ENCODE measurements at places on chromosomes 13 and 19.

DNA sequence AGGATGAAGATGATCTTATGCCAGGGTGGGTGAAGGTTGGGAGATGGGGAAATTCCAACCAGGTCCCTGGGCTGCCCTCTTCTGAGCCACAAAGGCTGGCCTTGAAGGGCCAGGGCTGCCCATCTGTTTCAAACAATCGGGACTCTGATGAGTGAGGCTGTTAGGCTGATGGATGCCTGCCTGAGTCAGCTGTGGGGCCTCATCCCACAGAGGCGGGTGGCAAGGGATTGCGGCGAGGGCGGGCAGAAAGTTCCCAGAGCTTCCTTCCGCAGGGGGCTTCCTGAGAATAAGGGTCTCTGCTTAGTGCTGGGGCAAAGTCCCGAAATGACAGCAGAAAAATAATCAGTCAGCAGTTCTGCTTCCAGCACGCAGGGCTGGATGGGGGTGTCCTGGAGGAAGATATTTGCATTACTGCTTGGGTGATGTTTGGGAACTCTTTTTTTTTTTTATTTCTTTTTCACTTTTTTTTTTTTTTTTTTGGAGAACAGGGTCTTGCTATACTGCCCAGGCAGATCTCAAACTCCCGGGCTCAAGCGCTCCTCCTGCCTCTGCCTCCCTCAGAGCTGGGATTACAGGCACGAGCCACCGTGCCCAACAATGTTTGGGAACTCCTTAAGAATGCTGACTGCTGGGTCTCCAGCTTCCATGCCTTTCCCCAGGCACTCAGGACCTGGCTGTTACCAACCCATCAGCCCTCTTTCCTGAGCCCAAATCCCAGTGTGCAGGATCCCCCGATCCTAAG is 14.1 kb downstream of the SH3GL1 start:
- no peak for DNase-seq

DNA sequence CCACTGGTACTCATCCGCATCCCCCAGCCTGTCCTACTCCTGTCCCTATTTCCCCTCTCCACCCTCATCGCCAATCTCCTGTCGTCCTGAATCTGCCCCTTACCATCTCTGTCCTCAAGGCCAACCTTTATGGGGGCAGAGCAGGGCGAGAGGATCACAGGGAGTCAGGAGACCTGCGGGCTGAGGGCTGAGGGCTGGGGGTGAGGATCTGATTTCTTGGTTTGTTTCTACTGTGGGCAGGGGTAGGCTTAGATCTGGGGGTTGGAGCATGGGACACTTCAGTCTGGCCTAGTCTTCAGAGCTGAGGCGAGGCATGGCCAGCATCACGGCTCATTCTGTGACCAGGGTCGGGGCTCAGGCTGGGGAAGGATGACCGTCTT is 16.5 kb upstream of the ERCC1 start:
- no peak for DNase-seq

- no peak for DNase-seq
Observed at GRCh38 chr13:31880851-31881494, 141.6 kb downstream of the RXFP2 start.

- no peak for DNase-seq
Observed at GRCh38 chr13:41456768-41457588, at the start of gene RGCC. Gene RGCC, plus strand, starts transcription at chr13:41457550. Its CDS starts 158 bp downstream, at chr13:41457708.

DNA sequence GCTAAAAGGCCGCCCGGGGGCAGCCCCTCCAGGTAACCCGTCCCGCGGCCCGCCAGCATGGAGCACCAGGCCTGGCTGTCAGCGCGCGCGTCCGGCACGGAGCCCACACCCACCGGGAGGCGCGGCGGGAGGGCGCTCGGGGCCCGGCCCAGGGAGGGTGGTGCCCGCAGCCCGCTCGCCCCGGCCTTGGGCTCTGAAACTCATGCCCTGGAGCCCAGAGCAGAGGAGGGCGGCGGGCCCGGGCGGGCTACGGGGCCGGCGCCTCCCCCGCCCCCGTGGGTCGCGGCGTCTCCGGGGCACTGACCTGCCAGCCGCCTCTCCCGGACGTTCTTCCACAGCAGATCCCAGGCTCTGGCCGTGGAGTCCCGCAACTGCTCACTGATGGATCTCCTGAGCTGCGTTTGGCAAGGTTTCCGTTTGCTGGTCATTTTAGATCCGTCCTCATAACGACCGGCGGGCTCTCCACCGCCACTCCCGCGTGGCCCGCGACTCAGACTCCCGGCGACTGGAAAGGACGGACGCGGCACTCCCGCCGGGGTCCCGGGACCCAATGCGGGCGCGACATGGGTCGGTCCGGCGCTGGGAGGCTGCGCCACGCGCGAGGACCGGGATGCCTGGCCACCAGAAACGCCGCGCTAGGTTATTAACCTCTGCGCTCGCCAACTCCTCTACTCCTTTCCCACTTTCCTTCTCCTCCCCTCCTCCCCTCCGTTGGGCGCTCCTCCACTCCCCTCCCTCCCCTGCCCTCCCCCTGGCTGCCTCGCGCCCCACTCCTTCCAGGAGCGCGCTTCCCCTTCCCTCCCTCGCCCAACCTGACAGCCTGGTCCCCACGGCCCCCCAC is 64.7 kb upstream of the STARD13 start:
- DNase-seq, result no peak

DNA sequence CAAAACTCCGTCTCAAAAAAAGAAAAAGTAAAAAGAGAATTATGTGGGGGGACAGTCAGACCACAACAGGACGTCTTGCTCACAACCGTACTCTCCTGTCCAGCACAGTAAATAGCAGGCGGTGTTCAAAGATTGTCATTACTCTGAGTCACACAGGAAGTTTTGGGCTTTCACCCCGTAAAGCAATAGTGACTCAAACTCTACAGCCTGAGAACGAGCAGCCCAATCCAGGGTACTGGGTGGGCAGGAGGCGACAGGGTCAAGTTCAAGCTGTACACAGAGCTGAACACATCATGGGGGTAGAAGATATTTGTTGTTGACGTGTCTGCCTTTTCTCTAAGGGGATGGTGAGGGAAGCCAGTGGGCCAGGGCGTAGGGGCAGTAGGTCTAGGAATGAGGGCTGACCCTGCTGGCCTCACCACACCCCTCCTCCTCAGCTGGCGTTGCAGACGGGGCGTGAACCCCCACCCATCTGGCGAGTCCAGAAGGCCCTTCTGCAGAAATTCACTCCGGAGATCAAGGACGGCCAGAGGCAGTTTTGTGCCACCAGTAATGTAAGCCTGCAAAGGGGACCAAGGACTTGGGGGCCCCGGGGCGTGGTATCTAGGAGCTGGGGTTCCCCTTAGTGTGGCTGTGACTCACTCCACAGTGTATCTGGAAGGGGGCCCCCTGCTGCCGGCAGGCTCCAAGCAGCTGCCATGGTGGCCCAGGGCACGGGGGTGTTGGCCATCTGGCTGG is 23.3 kb downstream of the PRR12 start:
- no peak for DNase-seq

DNA sequence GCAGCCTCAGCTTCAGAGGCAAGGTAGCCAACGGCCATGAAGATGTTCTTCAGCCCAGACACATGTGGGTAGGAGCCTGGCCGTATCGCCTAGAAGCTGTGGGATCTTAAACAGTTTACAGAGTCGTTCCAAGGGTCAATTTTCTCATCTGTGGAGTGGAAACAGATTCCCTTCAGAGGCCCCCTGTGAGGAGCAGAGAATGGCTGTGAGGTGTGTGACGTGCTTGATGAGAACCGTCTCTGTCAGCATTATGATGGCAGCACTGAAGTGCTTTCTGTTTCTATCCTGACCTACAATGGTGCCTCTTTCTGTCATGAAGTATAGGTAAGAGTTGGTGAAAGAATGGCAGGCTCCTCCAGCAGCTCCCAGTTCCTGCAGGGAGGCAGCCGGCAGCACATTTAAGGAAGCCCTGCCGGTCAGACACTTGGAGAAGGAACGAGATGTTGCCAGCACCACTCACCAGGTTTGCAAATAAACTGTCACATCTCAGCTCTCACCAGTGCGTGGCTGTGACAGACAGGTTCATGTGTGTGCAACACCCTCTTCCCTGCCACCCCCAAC is 277.3 kb downstream of the FOXO1 start:
- DNase-seq, result no peak

DNA sequence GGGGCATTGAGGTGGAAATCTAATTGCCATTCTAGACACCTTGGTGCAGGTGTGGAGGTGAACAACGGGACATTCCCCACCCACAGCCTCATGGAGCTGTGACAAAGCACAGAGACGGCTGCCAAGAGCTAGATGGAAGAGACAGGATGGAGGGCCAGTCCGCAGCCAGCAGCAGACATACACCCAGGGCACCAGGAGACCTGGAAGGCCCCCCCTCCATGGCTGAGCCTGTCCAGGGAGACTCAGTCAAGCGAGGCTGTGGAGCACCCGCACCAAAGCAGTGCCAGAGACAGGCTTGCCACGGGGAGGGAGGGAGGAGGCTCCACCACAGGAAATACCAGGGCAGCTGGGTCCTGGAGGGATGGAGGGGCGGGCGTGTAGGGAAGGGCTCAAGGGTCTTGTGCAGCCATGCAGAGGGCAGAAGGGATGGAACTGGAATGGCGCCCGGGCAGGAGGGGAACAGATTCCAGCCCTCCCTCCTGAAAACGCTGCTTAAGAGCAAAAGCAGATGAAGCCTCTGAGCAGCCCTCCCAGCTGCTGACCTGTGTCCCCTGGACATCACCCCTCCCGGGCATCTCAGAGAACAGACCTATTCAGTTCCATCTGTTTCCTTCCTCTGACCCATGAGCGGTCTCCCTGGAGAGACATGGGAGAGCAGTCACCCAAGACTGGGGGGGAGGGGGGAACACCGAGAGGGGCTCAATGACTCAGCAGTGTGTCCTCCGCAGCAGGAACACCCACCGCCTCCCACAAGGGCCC is 14.4 kb downstream of the EPS15L1 start:
- no peak for DNase-seq

- DNase-seq, result no peak
Observed at GRCh38 chr13:93286047-93286446, 59.4 kb downstream of the GPC6 start.

DNA sequence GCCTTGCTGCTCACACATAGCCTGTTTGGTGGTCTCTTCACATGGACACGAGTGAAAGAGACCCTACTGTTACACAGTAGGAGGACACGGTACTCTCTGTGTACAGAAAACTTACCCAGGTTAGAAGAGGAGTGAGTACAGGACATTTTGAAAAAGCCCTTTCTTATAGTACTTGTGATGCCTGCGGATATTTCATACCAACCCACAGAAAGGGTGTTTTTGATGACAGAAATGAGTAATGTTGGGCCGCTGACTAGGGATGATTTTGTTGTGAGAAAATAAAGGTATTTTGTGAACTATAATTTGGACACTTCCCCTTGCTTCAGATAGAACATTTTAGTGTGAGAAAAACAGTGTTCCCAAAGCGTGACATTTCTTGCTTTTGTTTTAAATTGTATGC is 18.2 kb downstream of the NUDT15 start:
- DNase-seq, result no peak

DNA sequence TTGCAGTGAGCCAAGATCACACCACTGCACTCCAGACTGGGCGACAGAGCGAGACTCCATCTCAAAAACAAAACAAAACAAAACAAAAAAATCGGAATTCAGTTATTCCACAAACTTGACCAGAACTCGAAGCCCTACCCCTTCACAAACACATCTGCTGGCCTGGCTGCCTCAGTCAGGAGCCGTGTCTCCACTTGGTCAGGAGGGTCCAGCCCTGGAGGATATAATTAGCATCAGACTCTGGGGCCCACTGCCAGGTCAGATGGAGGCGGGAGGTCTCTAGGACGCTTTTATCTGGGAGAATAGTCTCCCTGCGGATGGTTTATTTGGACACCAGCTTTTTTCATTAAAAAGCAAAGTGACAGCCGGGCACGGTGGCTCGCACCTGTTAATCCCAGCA is 8.0 kb downstream of the ELL start:
- DNase-seq, result no peak

- no peak for DNase-seq
Observed at GRCh38 chr13:109858319-109858718, 71.9 kb upstream of the IRS2 start.

- DNase-seq, result no peak
Observed at GRCh38 chr13:23898101-23898500, 799 bp upstream of the C1QTNF9B start.

GRCh38 chr13:87302931-87303330 is 368.2 kb upstream of the SLITRK5 start:
- no peak for DNase-seq

DNA sequence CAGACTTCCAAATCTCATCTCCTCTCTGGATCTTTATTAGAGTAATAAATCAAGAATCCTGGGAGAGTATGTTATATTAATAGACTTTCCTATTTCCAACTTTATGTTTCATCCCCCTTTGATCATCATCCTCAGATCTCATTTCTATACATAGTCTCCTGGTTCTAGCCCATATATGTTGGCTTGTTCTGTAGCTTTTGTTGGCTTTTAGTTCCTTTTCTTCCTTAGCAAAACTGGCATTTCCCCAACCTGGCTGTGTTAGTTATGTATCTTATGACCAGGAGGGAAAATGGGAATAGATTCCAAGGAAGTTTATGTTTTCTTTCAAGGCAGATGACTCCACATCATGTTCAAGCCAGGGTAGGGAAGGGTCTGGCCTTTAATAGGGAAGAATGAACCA is 2464.5 kb downstream of the PCDH9 start:
- DNase-seq, result no peak

DNA sequence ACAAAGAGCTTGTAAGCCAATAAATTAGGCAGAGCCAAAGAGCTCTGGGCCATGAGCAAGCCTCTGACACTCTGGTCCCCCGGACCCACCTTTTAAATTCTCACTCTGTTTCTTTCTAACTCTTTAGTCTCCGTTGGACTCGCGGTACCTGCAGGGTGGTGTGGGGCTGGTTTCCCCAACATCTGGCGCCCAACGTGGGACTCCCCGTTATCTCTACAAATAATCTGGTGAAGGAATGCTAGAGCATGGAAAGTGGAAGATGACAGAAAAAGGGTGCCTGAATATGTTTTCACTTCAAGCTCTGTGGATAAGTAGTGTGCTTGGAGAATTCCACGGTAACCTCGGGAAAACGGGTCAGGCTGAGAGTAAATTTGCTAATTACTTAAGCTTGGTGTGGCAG is 36.5 kb upstream of the CYP2B6 start:
- DNase-seq, result no peak

GRCh38 chr13:108409730-108410129 is 140.2 kb downstream of the TNFSF13B start:
- DNase-seq, result no peak

- no peak for DNase-seq
Observed at GRCh38 chr19:7851623-7852500, 21.8 kb downstream of the EVI5L start.

DNA sequence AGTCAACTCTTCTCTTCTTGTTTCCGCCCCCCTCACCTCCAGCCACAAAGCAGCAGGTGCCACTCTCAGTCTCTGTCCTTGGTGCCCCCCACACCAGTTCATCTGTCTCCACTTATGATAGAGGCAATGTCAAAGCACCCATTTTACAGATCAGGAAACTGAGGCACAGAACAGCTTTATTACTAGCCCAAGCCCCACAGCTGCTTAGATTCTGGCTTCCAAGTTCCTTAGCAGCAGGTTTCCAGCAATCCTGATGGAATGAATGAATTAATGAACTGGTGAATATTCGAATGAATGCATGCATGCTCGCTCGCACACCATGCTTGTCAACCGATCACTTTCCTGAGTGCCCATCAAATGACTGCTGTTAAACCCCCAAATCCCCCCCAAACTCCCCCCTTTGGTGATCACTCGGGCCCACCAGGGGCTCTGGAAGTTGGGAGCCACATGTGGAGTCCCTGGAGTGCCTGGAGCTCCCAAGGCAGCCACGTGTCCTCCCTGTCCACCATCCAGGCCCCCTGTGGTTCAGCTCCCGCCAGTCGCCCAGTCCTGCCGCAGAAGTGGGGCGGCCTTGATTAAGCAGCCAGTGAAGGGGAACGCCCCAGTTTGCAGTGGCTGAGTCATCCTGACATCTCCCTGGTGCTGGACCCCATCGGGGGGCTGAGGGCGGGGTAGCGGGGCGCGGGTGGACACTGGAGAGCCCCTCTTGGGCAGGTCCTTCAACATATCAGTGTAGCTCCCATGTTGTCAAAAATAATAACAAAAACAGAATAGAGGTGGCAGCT is 6.8 kb downstream of the PTPRS start:
- no peak for DNase-seq

Measured in epithelial cell of proximal tubule (primary cell).